Uterus (tissue), 4 donors: ENCODE measurements at places on chromosomes 3 and 15. TPM values are rescaled to one million over a fixed set of nuclear protein-coding genes. Genes with fewer than 3 reads are reported as not detected.

Gene UQCC5
- 435 TPM for total RNA-seq

Gene TMCO5A
- not detected for total RNA-seq

- DNase-seq, result no peak
Measured at GRCh38 chr3:129562803-129563202, 19.8 kb downstream of the H1-8 start.

DNA sequence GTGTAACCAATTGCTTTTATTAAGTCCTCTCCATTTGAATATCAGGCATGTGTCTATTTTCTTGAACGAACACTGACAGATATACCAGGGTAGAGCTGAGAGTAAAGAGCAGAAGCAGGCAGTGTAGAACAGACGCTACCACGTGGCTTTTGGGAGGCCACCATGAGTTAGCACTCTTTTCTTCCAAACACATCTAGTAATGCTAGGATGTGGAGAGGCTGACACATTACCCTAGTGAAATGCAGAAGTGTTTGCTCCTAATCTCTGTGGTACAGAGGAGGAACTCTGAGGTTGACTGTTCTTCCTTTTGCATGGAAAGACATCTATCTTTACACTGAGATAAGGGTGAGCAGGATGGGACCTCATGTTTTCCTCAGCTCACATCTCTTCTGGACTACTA lies 216.3 kb downstream of the SATB1 start:
- no peak for DNase-seq

DNA sequence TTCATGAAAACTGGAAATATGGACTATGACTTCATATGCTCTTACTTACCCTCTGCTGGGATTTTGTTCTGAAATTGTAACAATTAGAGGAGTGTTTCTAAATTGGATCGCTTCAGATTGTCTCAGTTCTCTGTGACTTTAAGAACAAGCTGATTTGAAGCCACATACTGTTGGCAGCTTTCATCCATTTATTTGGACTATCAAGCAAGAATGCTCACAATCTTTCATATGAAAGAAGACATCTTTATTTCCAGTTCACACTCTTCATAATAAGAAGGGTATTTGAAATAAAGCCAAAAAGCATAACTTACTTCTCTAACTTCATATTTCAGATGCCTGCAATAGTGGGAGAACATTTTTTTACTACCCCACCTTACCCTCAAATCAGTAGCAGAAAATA lies 491.6 kb upstream of the TPRG1 start:
- DNase-seq, result no peak
